NCI-H460 (cell line): ENCODE measurements at places on chromosomes 6 and 20. TPM values are rescaled to one million over a fixed set of nuclear protein-coding genes. Genes with fewer than 3 reads are reported as not detected.

Gene FUT9
- 0.03 and 0.05 TPM in 2 replicates for total RNA-seq

Gene DLGAP4
- 10.4 and 11.8 TPM in 2 replicates for total RNA-seq

Gene LRRC1
- 3.2 and 4.2 TPM in 2 replicates for total RNA-seq

Gene BTN1A1
- total RNA-seq, result not detected in 2 replicates

Gene HCK
- not detected in 2 replicates for total RNA-seq

Gene EEF1A1
- 15,595 and 16,429 TPM in 2 replicates for total RNA-seq

Gene LZTS3
- 3.4 and 3.8 TPM in 2 replicates for total RNA-seq

Gene PLA2G7
- 7.9 and 10.6 TPM in 2 replicates for total RNA-seq

Gene TAP2
- 29.8 and 30.7 TPM in 2 replicates for total RNA-seq

Gene HLA-E
- 71.2 and 72.6 TPM in 2 replicates for total RNA-seq

Gene FAM217A
- total RNA-seq, result not detected in 2 replicates

Gene BMP7
- total RNA-seq, result 0.17 and 0.23 TPM in 2 replicates

Gene EZR
- total RNA-seq, result 198 and 231 TPM in 2 replicates

Gene GJA10
- total RNA-seq, result not detected in 2 replicates

Gene FAXC
- total RNA-seq, result 1.9 and 2.0 TPM in 2 replicates

Gene ESR1
- total RNA-seq, result 0.35 TPM in 2 replicates

Gene PAX1
- total RNA-seq, result 0.12 and 0.54 TPM in 2 replicates

Gene USP49
- 3.1 and 3.6 TPM in 2 replicates for total RNA-seq

Gene COL20A1
- total RNA-seq, result 0.06 and 0.10 TPM in 2 replicates

Gene PTK7
- total RNA-seq, result 1.2 and 1.3 TPM in 2 replicates

Gene AURKA
- total RNA-seq, result 176 and 178 TPM in 2 replicates

Gene RIPOR3
- total RNA-seq, result 0.12 TPM in 1 of 2 replicates, not detected in the other

Gene IRF4
- total RNA-seq, result 0.67 and 1.0 TPM in 2 replicates

Gene CRISP3
- total RNA-seq, result not detected in 2 replicates

Gene GSTA3
- total RNA-seq, result not detected in 2 replicates

Gene RNF114
- 48.5 and 51.9 TPM in 2 replicates for total RNA-seq

Gene HSPA1L
- 0.82 and 1.0 TPM in 2 replicates for total RNA-seq

Gene VSTM2L
- total RNA-seq, result not detected in 2 replicates

Gene SOBP
- total RNA-seq, result 0.59 and 1.6 TPM in 2 replicates

Gene ZSCAN23
- not detected in 2 replicates for total RNA-seq

Gene REPS1
- total RNA-seq, result 59.5 and 61.2 TPM in 2 replicates

Gene SYNJ2
- 3.4 and 4.9 TPM in 2 replicates for total RNA-seq

Gene C6orf52
- 0.81 and 1.3 TPM in 2 replicates for total RNA-seq

Gene BTBD3
- 24.6 and 28.7 TPM in 2 replicates for total RNA-seq

Gene DDX43
- total RNA-seq, result not detected in 2 replicates
